ENCODE measurements at places on chromosomes 11 and 22.

DNA sequence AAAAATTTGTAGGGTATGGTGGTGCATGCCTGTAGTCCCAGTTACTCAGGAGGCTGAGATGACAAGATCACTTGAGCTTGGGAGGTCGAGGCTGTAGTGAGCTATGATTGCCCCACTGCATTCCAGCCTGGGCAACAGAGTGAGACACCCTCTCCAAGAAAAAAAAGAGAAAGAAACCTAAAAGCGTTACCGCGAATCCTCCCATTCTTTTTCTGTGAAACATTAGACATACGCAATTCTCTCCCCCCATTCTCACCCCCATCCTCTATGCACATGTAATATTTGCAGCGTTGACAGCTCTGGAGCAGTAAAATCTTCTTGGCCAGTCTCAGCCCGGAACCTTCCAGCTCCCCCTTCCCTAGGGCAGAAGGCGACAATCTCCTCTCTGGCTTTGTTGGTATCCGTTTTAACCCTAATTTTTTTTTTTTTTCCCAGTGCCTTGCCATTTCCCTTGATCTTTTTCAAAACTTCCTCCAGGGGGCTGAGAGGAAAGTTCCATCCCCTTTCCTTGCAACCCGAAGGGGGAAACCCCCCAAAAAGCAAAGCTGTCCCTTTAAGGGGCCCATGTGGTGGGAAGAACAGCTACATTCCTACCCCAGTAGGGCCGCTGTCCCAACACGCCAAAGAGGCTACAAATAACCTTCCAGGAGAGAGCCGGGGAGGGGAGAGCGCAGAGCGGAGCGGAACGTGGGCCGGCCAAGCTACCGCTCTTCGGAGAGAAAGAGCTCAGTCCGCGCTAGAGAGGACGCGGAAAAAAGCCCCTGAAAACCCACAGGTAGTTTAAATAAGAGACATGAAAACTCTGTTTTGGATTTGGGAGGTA is 1.9 kb downstream of the LRP4 start:
- peak; percentile 83 for DNase-seq

DNA sequence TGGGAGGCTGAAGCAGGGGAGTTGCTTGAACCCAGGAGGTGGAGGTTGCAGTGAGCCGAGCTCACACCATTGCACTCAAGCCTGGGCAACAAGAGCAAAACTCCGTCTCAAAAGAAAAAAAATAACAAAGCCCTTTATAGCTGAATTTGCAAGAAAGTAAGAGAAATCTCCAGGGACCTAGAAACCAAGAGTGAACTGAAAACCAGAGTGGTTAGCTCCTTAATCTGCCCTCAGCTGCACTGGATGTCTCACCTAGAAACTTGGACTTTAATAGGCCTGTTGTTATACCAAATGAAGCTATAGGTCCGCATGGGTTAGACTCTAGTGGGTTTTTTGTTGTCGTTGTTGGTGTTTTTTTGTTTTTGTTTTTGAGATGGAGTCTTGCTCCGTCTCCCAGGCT is 4.1 kb downstream of the NEU3 start:
- DNase-seq: no peak

DNA sequence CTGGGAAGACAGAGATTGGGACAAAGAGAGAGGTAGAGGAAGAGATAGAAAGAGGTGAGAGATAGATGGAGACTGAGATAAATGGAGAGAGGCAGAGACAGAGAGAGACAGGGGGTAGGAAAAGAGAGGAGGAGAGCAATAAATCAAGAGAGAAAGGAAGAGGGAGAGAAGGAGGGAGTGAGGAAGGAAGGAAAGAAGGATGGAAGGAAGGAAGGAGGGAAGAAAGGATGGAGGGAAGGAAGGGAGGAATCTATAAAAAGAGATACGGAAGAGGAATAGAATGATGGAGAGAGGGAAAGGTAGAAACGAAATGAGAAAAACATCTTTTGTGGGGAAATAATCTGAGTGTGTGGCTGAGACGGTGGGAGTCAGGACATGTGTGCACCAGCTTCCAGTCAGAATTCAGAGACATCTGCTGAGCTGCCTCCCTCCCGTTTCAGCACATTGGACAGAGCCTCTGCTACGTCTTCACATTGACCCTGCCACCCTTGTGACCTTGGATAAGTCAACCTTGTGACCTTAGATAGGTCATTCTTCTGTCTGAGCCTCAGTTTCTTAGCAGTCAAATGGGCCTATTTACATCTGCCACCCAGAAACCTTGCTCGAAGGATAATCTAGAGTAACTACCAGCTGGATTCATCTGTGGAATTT is 417.8 kb downstream of the MIAT start:
- no peak for DNase-seq

DNA sequence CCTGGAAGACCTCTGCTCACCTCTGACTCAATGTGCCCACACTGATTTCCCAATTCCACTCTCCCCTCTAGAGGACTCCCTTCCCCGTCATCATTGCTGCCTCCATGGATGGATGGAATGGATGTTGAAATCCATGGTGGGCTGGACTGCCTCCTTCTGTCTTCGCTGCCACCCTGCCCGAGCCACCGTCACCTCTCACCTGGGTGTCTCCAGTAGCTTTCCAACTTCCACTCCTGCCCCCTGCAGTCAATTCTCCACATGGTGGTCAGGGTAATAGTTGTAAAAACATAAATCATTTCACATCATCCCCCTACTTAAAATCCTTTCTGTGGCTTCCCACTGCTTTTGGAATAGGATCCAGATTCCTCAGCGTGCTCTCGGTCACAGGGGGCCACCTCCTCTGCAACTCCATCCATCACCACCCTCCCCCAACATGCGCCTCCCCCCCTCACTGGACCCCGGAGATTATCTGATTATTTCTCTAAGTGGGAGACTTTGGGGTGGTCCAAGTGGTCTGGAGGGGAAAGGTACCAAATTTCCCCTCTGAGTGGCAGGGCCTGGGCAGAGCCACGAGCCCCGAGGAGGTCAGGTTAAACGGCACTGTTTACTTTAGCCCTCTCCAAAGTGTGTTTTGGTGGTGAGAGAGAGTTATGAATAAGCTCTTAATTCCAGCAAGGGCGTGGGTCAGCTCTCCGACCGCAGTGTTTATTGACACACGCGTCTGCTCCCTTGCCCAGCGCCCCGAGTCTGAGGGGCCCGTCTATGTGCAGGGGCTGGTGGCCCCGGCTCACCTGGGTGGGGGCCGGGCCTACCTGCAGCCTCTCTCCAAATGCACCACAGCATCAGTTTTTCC is 313.7 kb downstream of the MN1 start:
- DNase-seq: no peak

GRCh38 chr22:36386900-36387708 is 663 bp downstream of the MYH9 start:
- peak; percentile 89 for DNase-seq

DNA sequence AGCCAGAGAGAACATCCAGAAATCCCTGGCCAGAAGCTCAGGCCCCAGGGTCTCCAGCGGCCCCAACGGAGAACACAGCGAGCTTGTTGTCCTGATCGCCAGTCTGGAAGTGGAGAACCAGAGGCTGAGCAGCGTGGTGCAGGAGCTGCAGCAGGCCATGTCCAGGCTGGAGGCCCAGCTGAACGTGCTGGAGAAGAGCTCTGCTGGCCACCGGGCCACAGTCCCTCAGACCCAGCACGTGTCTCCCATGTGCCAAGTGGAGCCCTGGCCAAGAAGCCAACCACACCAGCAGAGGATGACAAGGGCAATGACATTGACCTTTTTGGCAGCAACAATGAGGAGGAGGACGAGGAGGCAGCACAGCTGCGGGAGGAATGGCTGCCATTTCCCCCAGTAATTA is 20.6 kb upstream of the SCGB1D1 start:
- no peak for DNase-seq

DNA sequence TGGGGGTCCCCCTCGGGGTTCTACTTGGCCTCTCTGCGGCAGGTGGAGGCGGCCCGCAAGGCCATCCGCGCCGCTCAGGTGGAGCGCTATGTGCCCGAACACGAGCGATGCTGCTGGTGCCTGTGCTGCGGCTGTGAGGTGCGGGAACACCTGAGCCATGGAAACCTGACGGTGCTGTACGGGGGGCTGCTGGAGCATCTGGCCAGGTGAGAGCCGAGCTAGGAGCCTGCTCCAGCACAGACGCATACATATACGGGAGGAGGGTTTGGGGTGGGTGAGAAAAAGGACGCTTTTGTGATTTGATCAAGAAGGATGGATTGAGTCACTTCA is 415 bp downstream of the CENATAC start:
- no peak for DNase-seq

DNA sequence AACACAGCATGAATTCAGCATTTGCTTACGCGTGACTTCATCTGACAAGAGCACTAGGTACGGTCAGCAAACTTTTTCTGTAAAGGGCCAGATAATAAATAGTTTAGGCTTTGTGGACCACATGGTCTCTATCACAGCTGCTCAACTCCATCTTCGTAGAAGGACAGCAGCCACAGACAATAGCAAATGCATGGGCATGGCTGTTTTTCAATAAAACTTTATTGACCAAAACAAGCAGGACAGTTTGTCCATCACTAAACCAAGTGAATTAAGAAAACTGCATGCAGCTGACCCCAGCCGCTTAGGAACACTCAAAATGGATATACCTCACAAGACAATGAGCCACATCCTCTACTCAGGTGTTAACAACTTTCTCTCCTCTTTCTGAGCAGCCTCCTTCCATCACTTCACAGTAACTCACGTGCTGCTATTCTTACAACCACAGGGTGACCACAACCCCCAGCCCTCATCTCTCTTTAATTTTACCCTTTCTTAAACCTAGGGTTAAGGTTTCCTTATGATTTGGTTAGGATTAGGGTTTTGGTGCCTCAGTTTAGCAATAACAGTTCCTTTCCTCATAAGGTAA is 22.7 kb upstream of the ARHGAP32 start:
- no peak for DNase-seq

DNA sequence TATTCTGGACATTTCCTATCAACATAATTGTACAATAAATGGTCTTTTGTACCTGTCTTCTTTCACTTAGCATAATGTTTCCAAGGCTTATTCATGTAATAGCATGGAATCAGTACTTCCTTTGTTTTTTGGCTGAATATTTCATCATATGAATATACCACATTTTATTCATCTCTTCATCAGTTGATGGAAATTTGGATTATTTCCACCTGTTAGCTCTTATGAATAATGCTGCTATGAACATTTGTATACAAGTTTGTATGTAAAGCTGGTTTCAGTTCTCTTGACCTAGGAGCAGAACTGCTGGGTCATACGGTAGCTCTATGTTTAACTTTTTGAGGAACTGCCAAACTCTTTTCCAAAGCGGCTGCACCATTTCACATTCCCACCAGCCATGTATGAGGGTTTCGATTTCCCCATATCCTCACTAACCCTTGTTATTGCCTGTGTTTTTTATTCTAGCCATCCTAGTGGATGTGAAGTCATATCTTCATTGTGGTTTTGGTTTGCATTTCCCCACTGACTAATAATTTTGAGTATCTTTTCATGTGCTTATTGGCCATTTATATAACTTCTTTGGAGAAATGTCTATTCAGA is 20.9 kb downstream of the EXT2 start:
- DNase-seq: no peak

GRCh38 chr22:23591201-23591791 is 11.2 kb upstream of the IGLL1 start:
- DNase-seq: peak; percentile 85

GRCh38 chr11:76975513-76975912 is 58.7 kb upstream of the B3GNT6 start:
- no peak for DNase-seq

- no peak for DNase-seq
These were observed 73.9 kb downstream of the SCUBE1 start for GRCh38 chr22:43269246-43269645.

GRCh38 chr11:69889400-69890318 is 70.4 kb upstream of the FGF3 start:
- no peak for DNase-seq

DNA sequence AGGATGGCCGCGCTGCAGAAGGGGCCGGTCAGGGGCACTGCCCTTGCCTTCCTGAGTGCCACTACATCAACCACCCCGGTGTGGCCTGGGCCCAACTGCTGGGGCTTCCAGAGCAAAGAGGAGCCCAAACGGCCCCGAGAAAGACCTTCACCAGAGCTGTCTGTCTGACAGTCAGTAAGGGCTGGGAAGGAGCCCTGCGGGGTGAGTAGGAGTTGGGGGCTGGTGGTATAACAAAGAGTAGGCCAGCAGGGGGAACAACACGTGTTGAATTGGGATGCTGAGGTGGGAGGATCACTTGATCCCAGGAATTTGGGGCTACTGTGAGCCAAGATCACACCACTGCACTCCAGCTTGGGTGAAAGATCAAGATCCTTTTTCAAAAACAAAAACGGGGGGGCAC is 3.9 kb downstream of the GSTT4 start:
- DNase-seq: no peak

DNA sequence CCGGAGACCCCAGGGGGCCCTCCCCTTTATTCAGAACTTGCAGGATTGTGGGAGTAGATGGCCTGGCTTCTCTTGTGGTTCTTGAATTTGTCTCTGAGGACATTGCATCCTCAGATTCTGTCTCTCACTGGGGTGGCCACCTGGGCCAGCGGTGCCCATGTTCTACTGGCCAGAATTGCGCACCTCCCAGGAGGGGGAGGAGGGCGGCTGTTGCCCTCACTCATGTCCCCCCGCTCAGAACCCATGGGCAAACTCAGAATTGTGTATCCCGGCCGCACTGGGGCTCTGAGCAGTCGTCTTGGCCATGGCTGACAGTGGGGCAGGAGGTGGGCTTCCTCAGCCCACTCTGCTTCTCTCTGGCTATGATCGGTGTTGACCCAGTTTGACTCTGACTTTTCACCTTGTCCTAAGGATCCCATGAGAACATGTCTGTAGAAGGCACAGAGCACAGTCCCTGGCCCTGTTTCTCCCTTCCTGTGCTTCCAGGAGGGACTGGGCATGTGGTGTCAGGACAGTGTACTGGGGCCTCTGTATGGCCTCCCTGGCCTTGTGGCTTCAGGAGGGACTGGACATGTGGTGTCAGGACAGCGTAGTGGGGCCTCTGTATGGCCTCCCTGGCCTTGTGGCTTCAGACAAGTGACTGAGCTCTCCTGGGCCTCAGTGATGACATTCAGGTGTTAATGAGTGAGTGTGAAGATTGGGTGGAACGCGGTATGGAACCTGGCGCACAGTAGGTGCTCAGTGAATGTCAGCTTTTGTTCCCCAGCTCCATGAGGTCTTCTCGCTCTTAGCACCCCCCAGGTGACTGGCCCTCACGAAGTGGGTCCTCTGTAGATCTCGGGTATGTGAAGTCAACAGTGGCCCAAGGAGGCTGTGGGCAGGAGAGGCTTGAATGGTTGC is 99.3 kb downstream of the TBC1D22A start:
- DNase-seq: no peak

All from right cardiac atrium (tissue), 5 donors.